ENCODE measurements at places on chromosomes 16 and 17. TPM values are rescaled to one million over a fixed set of nuclear protein-coding genes. Genes with fewer than 3 reads are reported as not detected.

The TMEM100 gene
- total RNA-seq, result 21.2 TPM

The CTRB2 gene
- total RNA-seq, result not detected

DNA sequence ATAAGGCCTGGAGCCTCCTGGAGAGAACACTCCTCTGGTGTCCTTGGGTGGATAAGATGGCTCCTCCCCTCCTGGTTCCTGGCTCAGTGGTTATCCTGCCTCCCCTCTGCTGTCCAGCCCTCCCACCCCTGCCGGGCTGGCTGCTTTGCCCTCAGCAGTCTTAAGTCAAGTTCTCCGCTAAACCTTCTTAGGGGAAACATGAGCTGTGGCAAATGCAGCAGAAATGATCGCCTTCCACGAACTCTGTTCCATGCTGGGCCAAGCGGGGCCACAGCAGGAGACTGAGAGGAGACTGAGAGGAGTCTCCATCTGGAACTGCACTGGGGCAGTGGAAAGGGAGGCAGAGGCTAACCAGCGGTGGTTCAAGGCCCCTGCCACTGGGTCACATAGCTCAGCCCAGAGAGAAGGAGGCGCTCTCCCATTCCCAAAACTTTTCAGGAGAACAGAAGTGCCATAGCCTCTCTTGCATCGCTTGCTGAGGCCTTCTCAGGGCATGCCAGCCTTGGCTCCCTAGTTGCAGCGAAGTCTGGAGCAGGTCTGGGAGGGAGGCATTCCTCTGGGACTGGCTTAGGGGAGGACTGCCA, 26.9 kb downstream of the TNS4 start:
- DNase-seq, result no peak

GRCh38 chr17:40350689-40351358, 13.7 kb downstream of the GJD3 start:
- no peak for DNase-seq

GRCh38 chr17:34637041-34637547, 57.7 kb downstream of the TMEM132E start:
- no peak for DNase-seq
